ENCODE measurements at places on chromosomes 11 and 22.
A peak's percentile ranks its signal among the peaks of the same experiment; 100 is the strongest.

DNA sequence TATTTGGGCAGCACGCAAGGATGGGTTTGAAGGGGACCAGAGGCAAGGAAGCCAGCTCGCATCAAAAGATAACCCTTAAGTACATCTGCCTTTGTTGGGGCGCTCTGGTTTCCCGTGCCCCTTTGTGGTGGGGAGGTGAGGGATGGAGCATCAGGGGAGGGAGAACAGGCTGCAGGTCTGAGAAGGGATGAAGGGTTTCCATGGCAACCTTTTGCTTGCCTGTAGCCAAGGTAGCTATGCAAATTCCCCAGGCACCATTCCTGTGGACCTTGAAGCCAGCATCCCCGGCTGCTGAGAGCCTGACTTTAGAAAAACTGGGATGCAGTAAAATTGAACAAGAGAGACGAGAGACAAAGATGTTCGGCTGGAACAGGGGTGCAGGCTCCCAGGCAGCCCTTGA, 75.7 kb downstream of the SEZ6L start:
- no peak for DNase-seq

GRCh38 chr11:27312110-27312509, 50.9 kb downstream of the CCDC34 start:
- no peak for DNase-seq

GRCh38 chr11:76641905-76642304, 28.6 kb downstream of the LRRC32 start:
- no peak for DNase-seq

DNA sequence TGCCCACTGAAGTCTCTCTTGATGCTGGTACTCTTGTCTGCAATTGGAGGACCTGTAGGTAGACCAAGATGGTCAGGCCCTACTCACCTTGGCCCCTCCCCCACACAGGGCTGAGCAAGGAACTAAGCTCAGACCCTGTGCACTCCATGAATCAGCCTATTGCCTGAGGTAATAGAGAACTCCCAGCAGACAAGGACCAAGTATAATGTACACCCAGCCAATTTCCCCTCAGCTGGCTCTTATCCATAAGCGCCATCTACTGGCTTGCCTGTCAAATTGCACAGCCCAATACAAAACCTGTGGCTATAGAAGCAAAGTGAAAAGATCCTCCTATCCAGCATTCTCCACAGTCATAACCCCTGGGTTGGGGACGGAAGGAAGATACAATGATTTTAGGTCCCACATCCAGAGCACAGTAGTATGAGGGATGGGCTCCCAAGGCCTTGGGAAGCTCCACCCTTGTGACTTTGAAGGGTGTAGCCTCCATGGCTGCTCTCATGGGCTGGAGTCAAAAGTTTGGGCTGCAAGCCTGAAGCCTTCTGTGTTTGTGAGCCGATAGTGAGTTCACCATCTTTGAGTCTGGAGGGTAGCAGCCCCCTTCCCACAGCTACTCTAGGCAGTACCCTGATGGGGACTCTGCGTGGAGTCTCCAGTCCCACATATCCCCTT, 56.0 kb downstream of the GLYATL2 start:
- peak; percentile 4 for DNase-seq

- DNase-seq, result no peak
These were observed 22.5 kb downstream of the KRTAP5-5 start for GRCh38 chr11:1652026-1652425.

GRCh38 chr22:46362934-46363515, 27.5 kb downstream of the TRMU start:
- no peak for DNase-seq

GRCh38 chr11:8252388-8252787, 11.3 kb downstream of the LMO1 start:
- no peak for DNase-seq

DNA sequence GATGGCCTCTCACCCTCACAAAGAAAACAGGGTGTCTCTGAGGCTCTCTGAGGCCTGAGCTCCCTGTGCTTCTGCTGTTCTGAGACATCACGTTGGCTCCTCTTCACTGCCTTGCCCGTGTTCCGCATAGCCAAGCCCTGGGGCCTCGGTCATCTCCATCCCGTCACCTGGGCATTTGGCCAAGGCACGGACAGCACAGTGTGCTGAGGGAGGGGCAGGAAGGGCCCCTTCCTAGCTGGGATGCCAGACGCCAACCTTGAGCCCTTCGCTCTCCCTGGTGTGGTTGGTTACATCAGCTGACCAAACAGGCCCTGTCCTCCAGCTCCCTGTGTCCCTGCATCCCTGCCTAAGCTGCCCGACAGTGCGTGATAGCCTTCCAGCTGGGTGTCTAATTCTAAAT, 25.9 kb downstream of the MOV10L1 start:
- DNase-seq, result no peak

DNA sequence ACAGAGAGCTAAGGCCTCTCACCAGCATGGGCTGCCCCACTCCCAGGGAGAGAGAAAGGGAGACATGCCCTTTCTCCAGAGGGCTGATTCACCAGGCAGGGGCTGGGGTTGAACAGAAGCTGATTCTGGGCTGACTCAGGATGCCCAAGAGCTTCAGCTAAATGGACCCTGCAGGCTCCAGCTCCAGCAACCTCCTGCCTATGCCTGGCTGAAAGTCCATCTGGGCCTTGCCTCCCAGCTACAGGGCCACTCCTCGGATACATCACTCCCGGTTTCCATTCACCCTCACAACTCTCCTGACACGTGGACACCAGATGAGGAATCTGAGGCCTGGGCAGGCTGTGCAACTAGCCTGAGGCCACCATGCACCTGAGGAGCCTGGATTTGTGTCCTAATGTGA, 215.5 kb downstream of the BUD13 start:
- DNase-seq, result no peak

- no peak for DNase-seq
These were observed 21.7 kb downstream of the KIRREL3 start for GRCh38 chr11:126978911-126979310.

DNA sequence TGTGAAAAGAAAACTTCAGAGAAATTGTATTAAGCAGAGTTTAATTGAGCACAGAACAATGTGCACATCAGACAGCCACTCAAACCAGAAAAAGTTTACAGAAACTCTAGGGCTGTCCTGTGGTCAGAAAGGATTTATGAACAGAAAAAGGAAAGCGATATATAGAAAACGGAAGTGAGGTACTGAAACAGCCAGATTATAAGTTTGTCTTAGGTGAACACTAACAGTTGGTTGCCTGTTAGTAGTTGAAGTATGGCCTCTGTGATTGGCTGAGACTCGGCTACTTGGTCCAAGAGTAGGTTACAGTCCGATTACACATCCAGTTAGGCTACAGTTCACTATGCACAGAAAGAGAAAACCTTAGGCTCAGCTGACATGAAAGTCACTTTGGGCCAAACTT, 1232.5 kb upstream of the RAG2 start:
- no peak for DNase-seq

DNA sequence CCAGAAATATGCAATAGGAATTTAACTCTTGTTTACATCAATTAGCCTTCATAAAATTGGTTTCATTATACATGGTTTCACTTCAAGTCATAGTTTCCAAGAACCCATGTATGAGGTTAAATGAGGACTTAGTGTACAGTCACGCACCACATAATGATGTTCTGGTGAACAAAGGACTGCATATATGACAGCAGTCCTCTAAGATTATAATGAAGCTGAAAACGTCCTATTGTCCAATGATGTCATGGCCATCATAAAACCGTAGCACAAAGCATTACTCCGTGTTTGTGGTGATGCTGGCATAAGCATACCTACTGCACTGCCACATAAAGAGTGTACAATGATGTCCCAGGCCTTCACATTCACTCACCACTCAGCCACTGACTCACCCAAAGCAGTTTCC, 31.1 kb downstream of the SMCO4 start:
- DNase-seq, result no peak

DNA sequence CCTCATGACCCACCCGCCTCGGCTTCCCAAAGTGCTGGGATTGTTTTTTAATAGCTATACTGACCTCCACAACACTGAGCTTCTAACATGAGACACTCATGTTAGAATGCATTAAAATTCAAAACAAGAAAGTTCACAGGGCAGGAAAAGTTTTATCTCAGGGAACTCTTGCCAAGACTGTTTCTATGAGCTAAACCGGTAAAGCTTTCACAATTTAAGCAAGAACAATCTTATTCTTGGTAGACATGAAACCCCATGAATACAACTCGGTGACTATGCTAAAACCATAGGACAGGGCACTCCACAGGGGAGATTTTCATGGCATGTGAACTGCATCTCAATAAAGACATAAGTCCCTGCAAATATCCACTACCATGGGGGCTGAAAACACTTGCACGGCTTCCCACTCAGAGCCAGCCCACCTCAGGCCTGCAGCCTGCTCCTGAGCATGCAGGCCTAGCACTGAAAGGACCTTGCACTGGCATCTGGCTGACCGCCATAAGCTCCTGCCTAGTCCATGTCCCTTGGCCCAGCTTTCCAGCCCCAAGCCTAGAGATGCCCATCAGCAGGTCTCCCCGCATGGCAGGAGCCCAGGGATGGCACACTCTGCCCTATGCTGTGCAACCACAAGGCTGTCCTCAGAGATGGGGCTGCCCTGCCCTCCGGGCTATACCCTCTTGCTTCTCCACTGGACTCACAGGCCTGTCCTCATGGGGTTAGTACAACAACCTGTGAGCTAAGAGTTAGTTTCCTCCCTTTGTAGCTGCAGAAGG, 58.4 kb downstream of the DGCR2 start:
- no peak for DNase-seq

DNA sequence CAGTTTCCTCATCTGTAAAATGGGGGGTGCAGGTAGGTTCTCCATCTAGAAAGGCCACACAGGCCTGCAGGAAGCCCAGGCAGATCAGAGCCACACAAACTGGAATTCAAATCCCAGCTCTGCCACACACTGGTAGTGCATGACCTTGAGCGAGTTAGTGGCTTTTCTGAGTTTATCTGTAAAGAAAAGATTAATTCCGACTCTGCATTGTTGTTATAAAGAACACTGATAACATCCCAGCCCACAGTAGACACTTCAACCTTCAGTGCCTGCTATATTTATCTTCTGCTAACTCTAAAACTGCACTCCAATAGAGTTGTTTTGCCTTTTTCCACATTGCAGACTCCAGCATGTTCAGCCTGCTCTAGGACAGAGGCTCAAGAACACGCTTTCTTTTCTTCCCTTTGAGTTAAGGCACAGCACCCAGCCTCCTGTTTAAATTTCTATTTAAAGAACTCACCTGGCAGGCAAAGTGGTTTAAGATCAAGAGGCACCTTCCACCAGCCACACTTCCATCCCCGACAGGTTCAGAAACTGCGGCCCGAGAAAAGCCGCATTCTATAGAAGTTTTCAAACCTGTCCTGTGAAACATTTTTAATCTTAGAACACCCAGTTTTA, 133.9 kb downstream of the PLEKHA7 start:
- DNase-seq, result no peak

- no peak for DNase-seq
These were observed 72.4 kb upstream of the BIRC3 start for GRCh38 chr11:102244681-102245409.

DNA sequence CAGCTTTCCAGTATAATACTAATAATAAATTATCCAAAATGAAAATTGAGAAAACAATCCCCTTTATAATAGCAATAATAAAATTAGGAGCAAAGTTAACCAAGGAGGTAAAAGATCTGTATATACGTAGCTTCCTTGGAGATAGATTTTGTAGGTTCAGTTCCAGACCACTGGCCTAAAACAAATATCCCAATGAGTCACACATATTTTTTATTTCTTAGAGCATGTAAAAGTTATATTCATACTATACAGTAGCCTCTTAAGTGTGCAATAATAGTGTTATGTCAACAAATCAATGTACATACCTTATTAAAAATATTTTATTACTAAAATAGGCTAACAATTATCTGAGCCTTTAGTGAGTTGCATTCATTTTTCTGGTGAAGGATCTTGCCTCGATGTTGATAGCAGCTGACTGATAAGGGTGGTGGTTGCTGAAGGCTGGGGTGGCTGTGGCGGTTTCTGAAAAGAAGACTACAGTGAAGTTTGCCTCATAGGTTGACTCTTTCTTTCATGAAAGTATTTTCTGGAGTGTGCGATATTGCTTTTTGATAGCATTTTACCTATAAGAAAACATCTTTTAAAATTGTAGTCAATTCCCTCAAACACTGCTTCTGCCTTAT, 178.5 kb downstream of the ARHGAP42 start:
- DNase-seq, result no peak

DNA sequence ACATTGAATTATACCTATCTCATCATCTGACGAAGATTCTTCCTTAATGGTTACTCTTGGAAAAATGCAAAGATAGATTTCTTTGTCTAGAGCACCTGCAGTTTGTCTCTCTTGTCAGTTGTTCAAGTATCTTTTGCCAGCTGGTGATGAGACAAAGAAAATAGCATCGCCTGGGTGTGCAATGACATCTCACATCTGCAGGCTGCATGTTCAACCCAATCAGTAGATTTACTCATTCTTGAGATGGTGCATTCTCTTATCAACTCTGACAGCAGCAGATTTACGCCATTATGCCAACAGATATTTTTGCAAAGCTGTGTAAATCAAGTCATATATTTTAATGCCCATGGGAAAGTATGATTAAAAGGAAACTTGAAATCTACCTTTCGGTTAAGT, 164.6 kb upstream of the PDGFD start:
- DNase-seq, result no peak

DNA sequence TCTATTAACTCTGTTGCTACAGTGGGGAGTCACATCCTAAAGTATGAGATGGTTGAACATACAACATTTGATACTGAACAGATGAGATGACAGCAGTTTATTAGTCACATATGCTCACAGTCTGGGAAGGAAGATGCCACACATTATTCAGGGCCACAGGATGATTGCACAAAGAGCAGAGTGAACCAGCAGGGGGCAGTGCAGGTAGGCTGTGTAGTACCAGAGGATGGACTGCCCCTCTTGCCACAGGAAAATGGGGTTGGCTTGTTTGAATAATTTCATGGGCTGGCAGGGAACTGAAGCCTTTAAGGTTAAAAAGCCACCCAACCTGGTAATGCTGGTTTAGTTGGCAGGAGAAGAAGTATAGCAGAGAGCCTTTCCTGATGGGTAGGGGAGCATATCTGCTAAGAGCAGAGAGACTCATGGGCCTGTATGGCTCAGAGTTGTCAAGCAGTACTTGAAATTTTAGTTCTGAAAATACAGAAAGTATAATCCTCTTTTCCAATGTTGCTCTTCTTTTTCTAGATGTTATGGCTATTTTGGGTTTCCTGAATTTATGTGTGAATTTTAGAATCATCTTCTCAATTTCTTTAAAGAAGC, 180.4 kb upstream of the B3GAT1 start:
- DNase-seq, result peak; percentile 46

- no peak for DNase-seq
These were observed 2.6 kb downstream of the EHF start for GRCh38 chr11:34623463-34623862.

- DNase-seq, result no peak
These were observed 21.8 kb upstream of the UPK3A start for GRCh38 chr22:45262931-45263462.

GRCh38 chr11:118338637-118339061, 3.9 kb downstream of the CD3D start:
- peak; percentile 77 for DNase-seq

All from stimulated activated CD8-positive, alpha-beta memory T cell treated with anti-CD3 and anti-CD28 coated beads, Interleukin-4, amount 100 ng/mL, for 24 hours (primary cell).